ENCODE measurements at places on chromosomes 7 and 10. TPM values are rescaled to one million over a fixed set of nuclear protein-coding genes. Genes with fewer than 3 reads are reported as not detected.

DNA sequence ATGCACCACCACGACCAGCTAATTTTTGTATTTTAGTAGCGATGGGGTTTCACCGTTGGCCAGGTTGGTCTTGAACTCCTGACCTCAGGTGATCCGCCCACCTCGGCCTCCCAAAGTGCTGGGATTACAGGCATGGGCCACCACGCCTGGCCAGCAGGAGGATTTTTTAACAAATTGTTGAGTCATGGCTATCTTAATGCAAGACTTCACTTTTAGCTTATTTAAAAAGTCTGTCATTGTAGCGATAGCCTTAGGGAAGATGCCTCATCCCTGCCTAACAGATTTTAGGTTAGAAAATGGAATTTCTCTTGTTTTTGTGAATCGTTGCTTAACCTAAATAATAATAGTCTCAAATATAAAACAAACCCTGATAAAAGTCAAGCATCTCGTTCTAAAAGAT, 35.5 kb downstream of the PPP2R2D start:
- no peak for DNase-seq
- no peak overlapping the region for H3K27ac ChIP-seq
- no peaks in the 10 kb centered on the region for H3K4me1 ChIP-seq
- peaks cover 68% of the 10 kb centered on the region for H3K36me3 ChIP-seq
- no peaks in the 10 kb centered on the region for H3K27me3 ChIP-seq

DNA sequence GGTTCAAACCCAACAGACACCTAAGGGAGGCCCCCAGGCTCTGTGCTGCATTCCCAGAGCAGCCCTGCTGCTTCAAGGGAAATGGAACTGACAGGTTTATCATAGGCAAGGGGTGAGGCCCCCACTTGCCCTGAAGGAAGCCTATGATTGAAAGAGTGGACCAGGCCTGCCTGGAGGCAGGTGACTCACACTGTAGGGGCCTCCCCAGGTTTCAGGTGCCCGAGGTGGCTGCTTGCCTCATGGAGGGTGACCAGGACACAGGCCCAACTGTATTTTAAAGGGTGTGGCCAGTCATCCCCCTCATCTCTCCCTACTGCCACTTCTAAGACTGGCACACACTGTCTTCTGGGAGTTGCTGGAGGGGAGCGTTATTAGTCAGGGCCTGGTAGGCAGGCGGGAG, 85.4 kb downstream of the ATXN7L1 start:
- no peak overlapping the region for H3K4me3 ChIP-seq
- H3K27ac ChIP-seq: no peak overlapping the region
- DNase-seq: no peak
- H3K36me3 ChIP-seq: peaks cover 12% of the 10 kb centered on the region
- H3K27me3 ChIP-seq: no peaks in the 10 kb centered on the region
- peaks cover 2% of the 10 kb centered on the region for H3K4me1 ChIP-seq

DNA sequence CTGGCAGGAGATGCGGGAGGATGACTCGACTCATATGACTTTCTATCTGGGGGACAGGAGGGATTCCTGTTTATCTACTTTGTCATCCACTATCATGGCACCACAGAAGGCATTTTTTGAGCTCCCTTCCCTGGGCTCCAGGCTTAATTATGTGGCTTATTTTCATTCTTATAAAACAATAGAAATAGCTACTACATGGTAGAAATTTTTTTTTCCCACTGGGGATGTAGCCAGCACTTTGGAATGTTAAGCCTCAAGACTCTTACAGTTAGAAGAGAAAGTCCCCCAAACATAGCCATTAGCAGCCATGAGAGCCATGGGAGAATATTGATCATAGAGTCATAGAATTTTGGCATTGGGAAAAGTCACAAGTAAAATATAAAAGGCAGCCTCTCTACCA, 14.6 kb upstream of the FAM180A start:
- no peaks in the 10 kb centered on the region for H3K27me3 ChIP-seq
- H3K4me1 ChIP-seq: peaks cover 2% of the 10 kb centered on the region
- H3K4me3 ChIP-seq: no peak overlapping the region

GRCh38 chr7:45638916-45639315, 64.7 kb downstream of the ADCY1 start:
- no peak overlapping the region for H3K4me3 ChIP-seq
- peaks cover 9% of the 10 kb centered on the region for H3K4me1 ChIP-seq
- no peaks in the 10 kb centered on the region for H3K36me3 ChIP-seq
- DNase-seq: peak; percentile 57
- no peaks in the 10 kb centered on the region for H3K27me3 ChIP-seq

GRCh38 chr7:41817386-41817785, 114.5 kb upstream of the INHBA start:
- H3K36me3 ChIP-seq: no peaks in the 10 kb centered on the region
- no peaks in the 10 kb centered on the region for H3K4me1 ChIP-seq
- H3K27me3 ChIP-seq: no peaks in the 10 kb centered on the region
- no peak for DNase-seq

DNA sequence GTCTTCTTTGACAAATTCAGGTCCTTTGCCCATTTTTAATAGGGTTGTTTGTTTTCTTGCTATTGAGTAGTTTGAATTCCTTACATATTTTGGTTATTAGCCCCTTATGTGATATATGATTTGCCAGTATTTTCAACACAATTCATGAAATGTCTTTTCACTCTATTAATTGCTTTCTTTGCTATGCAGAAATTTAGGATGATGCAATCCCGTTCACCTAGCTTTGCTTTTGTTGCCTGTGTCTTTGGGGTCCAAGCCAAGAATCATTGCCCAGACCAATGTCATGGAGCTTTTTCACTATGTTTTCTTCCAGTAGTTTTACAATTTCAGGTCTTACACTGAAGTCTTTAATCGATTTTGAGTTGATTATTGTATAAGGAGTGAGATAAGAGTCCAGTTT, 154.5 kb downstream of the PAXIP1 start:
- H3K36me3 ChIP-seq: no peaks in the 10 kb centered on the region
- H3K27ac ChIP-seq: no peak overlapping the region
- H3K27me3 ChIP-seq: no peaks in the 10 kb centered on the region
- H3K4me3 ChIP-seq: no peak overlapping the region
- DNase-seq: no peak
- no peaks in the 10 kb centered on the region for H3K4me1 ChIP-seq

- DNase-seq: no peak
- H3K36me3 ChIP-seq: no peaks in the 10 kb centered on the region
- no peak overlapping the region for H3K27ac ChIP-seq
- H3K4me3 ChIP-seq: no peak overlapping the region
- no peaks in the 10 kb centered on the region for H3K27me3 ChIP-seq
Observed at GRCh38 chr7:107773027-107773426, 29.1 kb downstream of the CBLL1 start.

- H3K4me3 ChIP-seq: no peak overlapping the region
- no peaks in the 10 kb centered on the region for H3K27me3 ChIP-seq
- no peak for DNase-seq
- no peak overlapping the region for H3K27ac ChIP-seq
- H3K4me1 ChIP-seq: no peaks in the 10 kb centered on the region
- no peaks in the 10 kb centered on the region for H3K36me3 ChIP-seq
Observed at GRCh38 chr7:15332956-15333355, 228.9 kb downstream of the AGMO start.

GRCh38 chr10:104349623-104350126, 4.0 kb upstream of the CFAP58 start:
- peak overlapping the region; percentile 85 for H3K27ac ChIP-seq
- no peak for DNase-seq
- H3K36me3 ChIP-seq: no peaks in the 10 kb centered on the region

DNA sequence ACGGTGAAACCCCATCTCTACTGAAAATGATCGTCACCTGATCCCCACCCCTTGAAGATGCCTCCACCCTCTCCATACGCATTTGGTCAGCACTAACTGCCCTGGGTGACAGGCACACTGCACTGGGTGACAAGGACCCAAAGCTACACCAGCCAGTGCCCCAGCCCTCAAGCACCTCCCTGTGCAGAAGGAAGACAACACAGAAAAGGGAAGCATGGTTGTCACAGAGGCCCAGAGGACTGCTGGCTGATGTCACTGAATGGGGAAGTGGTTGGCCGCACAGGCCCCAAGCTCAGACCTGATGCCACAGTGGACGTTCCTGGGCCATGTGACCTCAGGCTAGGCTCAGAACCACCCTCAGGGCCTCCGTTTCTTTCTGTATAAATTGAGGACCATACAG, 4.2 kb upstream of the PILRA start:
- no peaks in the 10 kb centered on the region for H3K4me1 ChIP-seq
- no peaks in the 10 kb centered on the region for H3K27me3 ChIP-seq
- DNase-seq: peak; percentile 67

DNA sequence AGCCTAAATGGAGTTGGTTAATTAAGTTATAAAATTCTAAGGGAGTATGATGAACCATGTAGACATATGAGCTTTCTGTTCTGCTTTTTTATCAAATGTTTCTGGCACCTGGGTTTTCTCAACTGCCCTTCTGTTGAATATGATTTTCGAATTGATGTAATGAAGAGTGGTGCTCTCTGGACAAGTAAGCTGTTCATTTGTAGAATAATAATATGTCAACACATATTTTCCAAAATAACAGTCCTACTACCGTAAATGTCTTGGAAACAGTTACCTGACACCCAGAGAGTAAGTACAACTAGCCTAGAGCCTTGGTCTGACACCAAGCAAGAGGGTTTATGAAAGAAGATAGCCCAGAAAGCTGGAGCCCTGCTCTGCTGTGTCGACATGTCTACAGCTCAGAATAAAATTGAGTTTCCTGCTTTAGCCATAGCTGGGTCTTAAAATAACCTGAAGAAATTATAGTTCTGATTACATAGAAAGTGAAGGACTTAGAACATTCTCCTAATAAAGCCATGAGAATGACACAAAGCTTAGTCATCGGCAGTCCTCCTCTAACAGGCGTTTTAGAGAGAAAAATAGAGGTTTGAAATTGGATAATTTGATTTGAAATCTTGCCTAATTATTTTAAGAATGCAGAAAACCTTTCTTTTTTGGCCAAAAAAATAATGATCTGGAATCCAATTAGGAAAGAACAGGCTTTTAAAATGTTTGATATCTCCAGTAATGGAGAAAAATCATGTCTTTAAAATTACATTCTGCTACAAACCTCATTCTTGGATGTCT, 25.1 kb downstream of the HDAC9 start:
- H3K4me1 ChIP-seq: no peaks in the 10 kb centered on the region
- no peaks in the 10 kb centered on the region for H3K27me3 ChIP-seq

GRCh38 chr10:97921581-97922021, 72.0 kb downstream of the GOLGA7B start:
- H3K4me1 ChIP-seq: peaks cover 4% of the 10 kb centered on the region
- H3K27me3 ChIP-seq: no peaks in the 10 kb centered on the region
- no peak for DNase-seq
- no peaks in the 10 kb centered on the region for H3K36me3 ChIP-seq
- no peak overlapping the region for H3K4me3 ChIP-seq
- H3K27ac ChIP-seq: no peak overlapping the region

DNA sequence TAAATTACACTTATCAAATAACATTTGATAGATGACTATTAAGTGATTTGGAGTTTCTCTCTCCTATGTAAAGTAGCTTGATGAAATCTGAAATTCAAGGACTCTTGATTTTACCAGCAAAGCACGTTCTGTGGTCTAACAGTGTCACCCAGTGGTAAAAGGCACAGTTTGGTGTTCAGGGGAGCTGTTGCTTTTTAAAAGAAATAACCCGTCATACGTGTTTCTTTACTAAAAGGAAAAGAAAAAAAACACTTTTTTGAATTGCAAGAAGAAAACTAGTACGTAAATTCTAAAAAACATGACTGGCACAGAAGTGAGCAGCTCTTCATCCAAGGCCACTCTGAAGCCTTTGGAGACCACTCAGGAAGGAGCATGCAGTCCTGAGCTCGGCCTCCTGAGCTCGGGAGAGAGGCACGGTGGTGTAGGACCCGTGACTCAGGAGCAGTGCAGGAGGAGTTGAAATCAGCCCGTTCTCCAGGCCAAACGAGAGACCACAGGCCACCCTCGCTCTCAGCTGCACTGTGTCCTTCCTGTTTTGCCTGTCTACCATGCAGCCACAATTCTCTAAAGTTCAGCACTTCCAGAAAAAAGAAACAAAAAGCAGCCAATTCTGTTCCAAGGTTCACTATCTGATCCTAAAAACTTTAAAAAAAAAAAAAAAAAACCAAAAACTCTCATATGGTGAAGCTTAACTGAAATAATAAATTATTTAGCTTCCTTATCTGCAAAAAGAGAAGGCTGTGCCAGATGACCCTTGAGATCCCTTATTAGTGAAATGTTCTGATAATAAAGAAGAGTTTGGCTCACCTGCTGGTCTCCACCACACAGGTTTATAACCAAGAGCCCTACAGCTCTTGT, 212.6 kb upstream of the FRMD4A start:
- peak overlapping the region; percentile 76 for H3K27ac ChIP-seq
- H3K27me3 ChIP-seq: no peaks in the 10 kb centered on the region
- H3K4me3 ChIP-seq: no peak overlapping the region

DNA sequence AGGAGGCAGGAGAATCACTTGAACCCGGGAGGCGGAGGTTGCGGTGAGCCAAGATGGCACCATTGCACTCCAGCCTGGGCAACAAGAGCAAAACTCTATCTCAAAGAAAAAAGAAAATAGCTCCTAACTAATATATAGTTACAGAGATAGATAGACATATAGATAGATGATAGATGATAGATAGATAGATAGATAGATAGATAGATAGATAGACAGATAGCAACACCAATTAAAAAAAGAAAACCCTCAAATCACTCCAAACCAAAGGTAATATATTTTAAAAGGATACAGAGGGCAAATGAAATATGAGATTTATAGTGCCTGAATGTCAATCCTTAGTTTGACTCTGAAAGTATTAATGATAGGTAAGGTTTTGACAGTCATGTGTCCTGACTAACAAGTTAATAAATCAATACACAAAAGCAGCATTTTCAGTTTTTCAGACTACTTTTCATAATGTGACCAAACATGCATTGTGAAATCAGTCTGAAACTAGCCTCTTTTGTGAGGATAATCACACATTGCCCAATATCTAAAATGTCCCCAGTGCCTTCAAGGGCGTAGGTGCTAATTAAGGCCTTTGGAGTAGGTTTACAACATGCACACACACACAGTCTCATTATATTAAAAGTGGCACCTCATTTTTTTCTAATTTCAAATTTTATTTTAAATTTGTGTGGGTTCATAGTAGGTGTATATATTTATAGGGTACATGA, 61.2 kb downstream of the BPGM start:
- peaks cover 12% of the 10 kb centered on the region for H3K4me1 ChIP-seq
- no peak for DNase-seq
- H3K36me3 ChIP-seq: no peaks in the 10 kb centered on the region
- H3K27ac ChIP-seq: no peak overlapping the region

DNA sequence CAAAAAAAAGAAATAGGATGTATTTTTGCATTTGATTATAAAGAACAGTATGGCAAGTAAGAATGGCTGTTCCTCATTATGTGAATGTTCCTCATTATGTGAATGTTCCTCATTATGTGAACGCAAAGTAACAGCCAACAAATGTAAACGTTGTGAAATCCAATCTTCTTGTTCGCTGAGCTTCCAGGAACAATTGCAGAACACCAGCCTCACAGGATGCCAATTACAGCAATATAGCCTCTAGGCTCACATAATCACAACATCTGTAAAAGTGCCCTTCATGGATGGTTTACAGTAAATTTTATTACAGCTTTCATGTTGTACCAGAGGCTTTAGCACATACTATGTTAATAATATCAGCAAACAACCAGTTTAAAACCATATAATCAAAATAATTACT, 71.6 kb downstream of the THSD7A start:
- H3K4me1 ChIP-seq: no peaks in the 10 kb centered on the region
- no peaks in the 10 kb centered on the region for H3K36me3 ChIP-seq
- H3K27me3 ChIP-seq: no peaks in the 10 kb centered on the region
- DNase-seq: no peak

- no peak for DNase-seq
- no peak overlapping the region for H3K27ac ChIP-seq
- H3K4me3 ChIP-seq: no peak overlapping the region
- H3K4me1 ChIP-seq: peaks cover 21% of the 10 kb centered on the region
- H3K36me3 ChIP-seq: no peaks in the 10 kb centered on the region
Observed at GRCh38 chr10:133086247-133086646, 1.5 kb upstream of the ADGRA1 start.

The C10orf95 gene
- not detected for total RNA-seq

The PLAC9 gene
- not detected for total RNA-seq

The TET1 gene
- total RNA-seq: 22.3 TPM

The SDK1 gene
- total RNA-seq: 11.2 TPM

The NAPEPLD gene
- 84.9 TPM for total RNA-seq

Measured in stomach (tissue), 19 donors.